ENCODE measurements at places on chromosomes 16 and 17. TPM values are rescaled to one million over a fixed set of nuclear protein-coding genes. Genes with fewer than 3 reads are reported as not detected.

DNA sequence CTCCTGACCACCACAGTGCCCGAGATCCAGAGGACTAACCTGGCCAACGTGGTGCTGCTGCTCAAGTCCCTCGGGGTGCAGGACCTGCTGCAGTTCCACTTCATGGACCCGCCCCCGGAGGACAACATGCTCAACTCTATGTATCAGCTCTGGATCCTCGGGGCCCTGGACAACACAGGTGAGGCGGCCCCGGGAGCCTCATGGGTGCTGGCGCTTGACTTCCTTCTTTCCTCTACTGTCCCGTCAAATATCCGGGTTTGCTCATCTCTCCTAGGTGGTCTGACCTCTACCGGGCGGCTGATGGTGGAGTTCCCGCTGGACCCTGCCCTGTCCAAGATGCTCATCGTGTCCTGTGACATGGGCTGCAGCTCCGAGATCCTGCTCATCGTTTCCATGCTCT, 13.7 kb downstream of the DHX38 start:
- DNase-seq = no peak

DNA sequence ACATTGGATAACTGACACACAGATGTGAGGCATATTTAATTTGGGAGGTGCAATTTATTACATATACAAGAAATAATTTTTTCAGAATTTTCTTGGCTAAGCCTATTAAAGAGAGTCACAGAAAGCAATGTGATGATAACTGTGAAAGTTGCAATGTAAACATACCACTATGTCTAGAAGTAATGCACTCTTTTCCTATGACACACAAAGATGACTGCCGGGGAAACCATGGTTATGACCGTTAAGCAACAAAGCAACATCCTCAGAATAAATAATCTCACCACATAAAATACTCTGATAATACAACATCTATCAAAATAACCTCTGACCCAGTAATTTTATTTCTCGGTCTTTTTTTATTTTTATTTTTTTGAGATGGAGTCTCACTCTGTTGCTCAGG, 10.5 kb upstream of the QRICH2 start:
- no peak for DNase-seq

DNA sequence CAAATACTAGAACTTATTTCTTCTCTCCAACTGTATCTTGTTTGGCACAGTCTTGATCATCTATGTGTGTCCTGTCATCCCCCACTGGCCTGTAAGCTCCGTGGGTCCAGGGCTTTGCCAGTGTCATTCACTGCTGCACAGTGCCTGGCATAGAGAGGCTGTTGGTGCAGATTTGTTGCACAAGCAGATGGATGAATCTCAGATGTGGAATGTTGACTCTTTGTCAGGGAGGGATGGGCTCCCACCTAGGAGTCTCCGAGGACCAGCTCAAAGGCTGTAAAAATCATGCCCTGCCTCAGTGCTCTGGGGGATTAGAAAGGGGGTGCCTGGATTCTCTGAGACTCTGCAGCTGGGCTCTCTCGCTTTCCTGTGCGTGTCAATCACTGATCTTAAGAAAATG, 60.6 kb downstream of the RAB11FIP4 start:
- no peak for DNase-seq

GRCh38 chr17:74317071-74317470, 9.0 kb upstream of the KIF19 start:
- DNase-seq = no peak

The CSF3 gene
- not detected for total RNA-seq

The TEKT1 gene
- 0.03 TPM for total RNA-seq

The EVI2A gene
- total RNA-seq = 10.7 TPM

The METTL26 gene
- total RNA-seq = 86.6 TPM
